ENCODE measurements at places on chromosomes 11 and 22.

DNA sequence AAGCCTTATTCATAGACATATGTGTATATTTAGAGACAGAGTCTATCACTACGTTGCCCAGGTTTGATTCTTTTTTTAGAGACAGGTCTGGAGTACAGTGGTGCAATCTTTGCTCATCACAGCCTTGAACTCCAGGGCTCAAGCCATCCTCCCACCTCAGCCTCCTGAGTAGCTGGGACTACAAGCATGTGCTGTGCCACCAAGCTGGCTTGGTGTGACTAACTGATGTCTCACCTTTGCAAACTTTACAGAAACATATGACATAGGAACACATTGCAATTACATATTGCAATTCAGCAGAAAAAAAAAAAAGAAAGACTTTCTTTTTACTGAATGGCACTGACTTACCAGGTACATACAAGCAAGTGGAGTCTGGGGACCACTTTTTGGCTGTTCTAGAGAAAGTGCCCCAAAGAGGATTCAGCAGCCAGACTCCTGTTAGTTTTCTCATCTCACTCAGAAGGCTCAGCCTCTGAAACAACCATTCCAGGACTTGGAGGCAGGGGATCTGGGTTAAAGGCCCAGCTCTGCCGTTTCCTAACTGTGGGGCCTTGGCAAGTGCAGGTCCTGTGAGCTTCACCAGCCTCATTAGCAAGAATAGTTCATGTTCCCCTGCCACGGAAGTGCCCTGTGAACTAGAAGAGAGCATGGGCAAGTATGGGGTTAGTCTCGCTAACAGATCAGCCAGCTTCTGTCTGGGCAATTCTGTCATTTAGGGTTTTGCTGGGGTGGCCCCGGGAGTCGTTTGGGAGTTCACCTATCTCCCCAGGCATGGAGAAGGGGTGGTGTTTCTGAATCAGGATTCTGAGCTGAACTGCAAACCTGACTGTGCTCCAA, 11.3 kb upstream of the NFAM1 start:
- no peak for DNase-seq

- DNase-seq = no peak
These were observed at the start of gene LAYN for GRCh38 chr11:111540114-111540936. LAYN (plus strand) TSS chr11:111540720; CDS start chr11:111540844, 124 bp downstream.

GRCh38 chr11:80240245-80240644, 799.4 kb upstream of the TENM4 start:
- DNase-seq = no peak

DNA sequence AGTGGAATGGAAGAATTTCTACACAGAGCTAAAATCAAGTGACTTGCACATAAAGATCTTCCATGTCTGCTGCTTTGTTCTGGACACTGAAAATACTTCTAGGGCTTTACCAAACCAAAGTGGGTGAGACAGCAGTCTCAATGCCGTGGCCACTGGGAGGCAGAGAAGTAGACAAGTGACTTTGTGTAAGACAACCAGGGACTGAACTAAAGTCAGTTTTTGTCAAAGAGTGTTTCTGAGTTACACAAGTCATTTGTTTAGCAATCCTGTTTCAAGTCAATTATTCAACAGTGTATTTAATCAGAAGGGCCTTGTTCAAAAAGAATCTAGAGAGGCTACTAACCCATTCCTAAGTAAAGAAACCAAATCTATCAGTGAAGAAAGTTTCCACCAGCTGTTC, 46.6 kb downstream of the TCP11L1 start:
- no peak for DNase-seq

DNA sequence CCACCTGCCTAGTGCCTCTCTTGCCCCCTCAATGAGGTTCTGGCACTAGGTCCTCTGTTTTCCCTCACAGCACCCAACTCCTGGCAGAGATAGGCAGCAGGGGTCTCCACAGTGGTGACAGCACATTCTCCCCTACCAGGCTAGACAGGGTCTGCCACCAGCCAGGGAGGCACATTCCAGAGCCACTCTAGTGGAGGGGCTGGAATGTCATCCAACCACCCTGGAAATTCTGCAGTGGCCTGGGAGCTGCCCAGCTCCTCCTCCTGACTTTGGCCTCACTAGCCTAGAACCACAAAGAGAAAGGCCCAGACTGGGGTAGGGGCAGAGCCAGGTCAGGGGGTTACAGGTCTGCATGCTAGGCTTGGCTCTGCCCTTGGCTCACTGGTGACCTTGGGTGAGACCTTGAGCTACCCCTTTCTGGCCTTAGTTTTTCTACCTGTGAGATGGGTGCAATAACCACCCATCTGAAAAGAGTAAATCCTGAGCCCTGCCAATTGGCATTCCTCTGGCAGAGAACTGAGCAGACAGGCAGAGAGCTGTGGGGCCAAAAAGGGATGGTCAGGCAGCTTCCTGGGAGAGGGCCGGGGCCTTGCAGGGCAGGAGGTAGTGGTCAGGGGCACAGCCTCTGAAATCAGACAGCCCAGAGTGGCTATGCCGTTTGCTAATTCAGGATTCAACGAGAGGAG, 7.1 kb downstream of the P2RY2 start:
- no peak for DNase-seq
